ENCODE measurements at places on chromosomes 16 and 17.

- no peak for DNase-seq
Observed at GRCh38 chr17:81899514-81900166, 2.4 kb upstream of the NPB start.

- no peak for DNase-seq
Observed at GRCh38 chr17:69523244-69523861, 108.9 kb downstream of the MAP2K6 start.

DNA sequence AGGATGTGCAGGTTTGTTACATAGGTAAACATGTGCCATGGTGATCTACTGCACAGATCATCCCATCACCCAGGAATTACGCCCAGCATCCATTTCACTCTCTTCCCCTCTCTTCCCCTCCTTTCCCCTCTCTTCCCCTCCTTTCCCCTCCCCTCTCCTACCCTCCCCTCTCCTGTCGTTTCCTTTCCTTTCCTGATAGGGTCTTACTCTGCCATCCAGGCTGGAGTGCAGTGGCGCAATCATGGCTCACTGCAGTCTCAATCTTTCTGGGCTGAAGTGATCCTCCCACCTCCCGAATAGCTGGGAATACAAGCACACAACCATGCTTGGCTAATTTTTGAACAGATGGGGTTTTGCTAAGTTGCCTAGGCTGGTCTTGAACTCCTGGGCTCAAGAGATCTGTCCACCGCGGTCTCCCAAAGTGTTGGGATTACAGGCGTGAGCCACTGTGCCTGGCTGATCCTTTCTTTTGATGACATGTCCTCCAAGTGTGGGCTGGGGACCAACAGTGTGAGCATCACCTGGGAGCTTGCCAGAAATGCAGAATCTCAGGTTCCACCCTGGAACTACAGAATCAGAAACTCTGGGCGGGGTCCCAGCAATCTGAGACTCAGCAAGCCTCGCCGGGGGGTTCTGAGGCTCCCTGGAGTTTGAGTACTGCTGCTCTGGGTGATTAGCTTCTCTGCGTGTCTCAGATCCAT lies 10.8 kb downstream of the ATP2C2 start:
- no peak for DNase-seq

DNA sequence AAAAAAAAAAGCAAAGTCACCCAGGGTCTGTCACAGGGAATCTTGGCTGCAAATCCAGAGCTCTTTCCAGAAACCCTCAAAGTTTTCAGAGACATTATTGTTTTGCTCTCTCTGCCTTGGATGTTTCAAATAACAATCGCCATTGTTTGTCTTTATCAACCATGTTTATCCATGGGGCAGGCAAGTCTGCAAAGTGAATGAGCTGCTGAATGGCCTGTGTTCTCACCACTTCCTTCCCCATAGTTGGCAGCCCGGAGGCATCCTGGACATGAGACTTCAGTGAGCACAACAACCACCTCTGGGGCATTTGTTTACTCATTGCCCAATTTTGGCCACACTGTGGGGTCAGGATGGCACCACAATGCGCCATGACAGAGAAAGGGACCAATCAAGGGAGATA lies 53.1 kb upstream of the USP7 start:
- no peak for DNase-seq

DNA sequence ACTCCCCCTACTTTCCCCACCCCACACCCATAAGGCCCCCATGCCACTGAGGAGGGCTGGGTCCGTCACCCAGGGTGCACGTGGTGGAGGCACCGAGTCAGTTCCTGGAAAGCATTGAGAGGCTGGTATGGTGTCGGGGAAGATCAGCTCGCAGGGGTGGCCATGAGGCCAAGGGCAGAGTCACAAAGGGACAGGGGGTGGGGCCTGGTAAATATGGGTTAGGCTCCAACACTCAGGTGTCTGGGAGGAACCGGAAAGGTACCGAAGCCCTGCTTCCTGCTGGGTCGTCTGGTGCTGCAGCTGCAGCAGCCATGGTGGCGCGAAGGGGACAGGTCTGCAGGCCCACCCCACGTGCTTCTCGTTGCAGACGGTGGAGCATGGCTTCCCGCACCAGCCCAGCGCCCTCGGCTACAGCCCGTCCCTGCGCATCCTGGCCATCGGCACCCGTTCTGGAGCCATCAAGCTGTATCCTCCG lies 30.2 kb downstream of the LLGL2 start:
- DNase-seq, result no peak

DNA sequence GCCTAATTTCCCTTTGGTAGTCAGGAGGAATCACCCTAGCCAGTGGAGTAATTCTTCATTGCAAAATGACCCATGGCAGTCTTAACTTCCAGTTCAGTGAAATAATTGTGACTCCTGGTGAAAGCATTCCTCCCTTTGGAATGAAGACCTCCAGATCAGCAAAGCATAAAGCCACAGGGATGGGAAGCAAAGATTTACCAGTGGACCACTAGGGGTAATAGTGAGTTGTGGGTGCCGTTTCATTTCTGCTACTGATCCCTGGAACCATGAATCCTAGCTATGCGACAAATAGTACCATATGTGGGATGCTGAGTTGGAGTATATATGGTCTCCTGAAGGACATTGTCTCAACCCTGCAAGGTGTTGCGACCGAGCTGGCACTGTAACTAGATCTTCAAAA lies 13.7 kb downstream of the DYNLL2 start:
- DNase-seq, result no peak

- no peak for DNase-seq
Observed at GRCh38 chr17:7858522-7858810, 663 bp downstream of the CYB5D1 start.

GRCh38 chr16:74625500-74626350 lies 18.8 kb upstream of the GLG1 start:
- DNase-seq, result no peak

- DNase-seq, result no peak
Observed at GRCh38 chr17:50533720-50534148, 1.2 kb downstream of the EPN3 start.

GRCh38 chr17:41178843-41179616 lies 1.0 kb upstream of the KRTAP4-2 start:
- no peak for DNase-seq

GRCh38 chr17:77872714-77873499 lies 85.6 kb upstream of the TNRC6C start:
- DNase-seq, result no peak

- DNase-seq, result no peak
Observed at GRCh38 chr17:49746791-49747490, 17.0 kb downstream of the FAM117A start.

- DNase-seq, result no peak
Observed at GRCh38 chr17:66383333-66383732, 80.9 kb downstream of the PRKCA start.

DNA sequence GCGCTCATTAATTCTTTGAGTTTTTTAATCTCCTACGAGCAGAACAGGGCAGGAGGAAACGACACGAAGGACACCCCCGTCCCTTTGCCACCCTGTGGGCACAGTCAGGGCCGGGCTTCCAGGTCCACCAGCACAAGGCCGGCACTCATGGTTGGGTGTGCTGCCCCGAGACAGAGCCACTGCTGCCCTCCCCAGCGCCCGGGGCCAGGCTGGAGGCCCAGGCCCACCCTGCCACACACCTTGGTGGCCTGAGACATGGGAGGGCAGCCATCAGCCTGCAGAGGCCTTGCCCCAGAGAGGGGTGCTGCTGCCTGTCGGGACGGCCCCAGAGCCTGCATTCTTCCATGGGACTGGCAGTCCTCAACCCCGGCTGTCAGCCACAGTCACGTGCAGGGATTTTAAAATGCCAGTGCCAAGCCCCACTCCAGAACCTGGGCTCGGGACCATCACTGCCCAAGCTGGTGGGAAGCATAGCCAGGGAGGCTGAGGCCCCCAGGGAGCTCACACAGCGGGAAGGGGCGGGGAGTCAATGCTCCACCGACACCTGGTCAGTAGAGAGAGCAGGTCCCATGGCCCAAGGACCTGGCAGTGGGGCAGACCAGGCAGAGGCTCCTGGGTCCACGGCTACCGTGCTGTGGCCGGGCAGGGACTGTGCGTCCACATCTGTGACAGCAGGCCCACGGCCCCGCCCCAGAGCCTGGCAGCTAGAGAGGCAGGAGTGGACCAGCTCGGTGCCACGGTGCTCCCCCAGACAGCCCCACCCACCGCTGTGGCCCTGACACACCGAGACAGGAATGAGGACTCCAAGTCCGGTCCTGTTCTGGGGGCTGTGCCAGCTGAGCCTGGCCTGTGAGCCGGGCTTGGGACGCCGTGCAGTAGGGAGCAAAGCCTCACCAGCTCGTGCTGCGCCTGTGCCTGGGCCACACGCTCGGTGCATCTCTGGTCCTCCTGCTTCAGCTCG lies 27.5 kb downstream of the CEP131 start:
- no peak for DNase-seq

GRCh38 chr16:57502048-57502775 lies 15.9 kb upstream of the DOK4 start:
- DNase-seq, result no peak

- no peak for DNase-seq
Observed at GRCh38 chr17:82838386-82839063, 1.3 kb downstream of the ZNF750 start.

DNA sequence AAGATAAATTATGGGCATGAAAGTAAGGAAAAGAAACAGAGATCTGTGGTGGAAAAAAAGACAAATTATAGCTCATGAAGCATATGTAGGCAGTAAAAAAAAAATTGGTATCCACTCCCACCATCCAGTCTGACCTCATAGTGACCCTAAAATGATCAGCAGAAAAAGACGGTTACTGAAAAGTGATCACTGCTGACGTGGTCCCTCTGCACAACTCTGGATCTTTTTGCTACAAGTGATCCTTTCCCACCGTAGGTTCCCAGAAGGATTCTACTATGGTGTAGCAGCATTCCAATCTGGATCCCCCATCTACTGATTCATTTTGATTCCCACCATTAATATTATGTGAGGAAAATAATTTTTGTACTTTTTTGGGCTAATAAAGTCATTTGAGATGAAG lies 10.9 kb upstream of the CHST6 start:
- no peak for DNase-seq

DNA sequence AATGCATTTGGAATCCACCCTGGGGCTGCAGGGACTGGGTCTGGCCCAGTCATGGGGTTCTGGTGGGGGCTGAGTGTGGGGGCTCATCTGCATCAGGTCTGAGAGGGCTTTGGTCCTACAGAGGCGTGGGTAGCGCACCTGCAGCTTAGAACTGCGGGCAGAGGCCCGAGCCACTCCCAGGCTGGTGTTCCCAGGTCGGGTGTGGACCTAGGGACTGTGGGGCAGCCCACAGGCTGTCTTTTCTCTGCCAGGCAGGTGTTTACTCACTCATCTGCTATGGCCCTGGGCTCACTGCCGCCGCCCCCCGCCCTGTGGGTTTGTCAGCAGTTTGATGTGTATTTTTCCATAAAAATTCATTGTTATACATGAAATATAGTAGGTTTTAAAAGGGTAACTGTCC lies 27.0 kb upstream of the DOC2B start:
- DNase-seq, result no peak

- DNase-seq, result no peak
Observed at GRCh38 chr16:64829678-64830077, 292.2 kb downstream of the CDH11 start.

- DNase-seq, result no peak
Observed at GRCh38 chr16:83940119-83940518, 12.9 kb upstream of the OSGIN1 start.

DNA sequence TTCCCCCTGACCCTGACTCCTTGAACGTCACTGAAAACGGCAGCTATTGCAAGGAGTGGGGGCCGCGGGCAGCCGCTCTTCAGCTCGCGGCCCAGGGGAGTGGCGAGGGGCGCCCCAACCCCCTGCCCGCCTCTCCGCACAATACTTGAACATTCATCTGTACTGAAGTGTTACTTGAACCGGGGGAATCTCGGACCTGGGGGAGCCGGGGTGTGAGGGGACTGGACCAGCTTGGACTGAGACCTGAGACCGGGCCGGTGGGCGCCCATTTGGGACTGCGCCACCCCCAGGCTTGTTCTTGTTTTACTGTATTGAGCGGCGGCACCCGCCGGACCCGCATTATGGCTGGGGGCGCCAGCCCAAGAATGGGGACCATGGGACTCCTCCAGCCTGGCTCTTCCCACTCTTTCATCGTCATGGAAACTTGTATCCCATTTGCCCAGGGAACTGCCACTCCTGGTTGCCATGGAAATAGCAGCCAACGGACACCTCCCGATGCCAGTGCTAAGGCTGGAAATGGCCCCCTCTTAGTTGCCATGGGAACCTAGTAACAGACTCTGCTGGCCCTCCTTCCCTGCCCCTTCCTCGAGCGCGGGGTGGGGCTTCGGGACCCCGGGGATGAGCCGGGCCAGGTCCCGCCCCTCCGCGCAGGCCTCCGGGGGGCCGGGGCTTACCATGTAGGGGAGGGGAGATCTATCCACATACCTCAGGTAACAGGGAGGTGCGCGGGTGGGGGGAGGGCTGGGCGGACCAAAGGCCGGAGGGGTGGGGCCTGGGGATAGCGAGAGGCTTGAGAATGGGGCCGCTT lies 805 bp upstream of the ORAI3 start:
- DNase-seq, result peak; percentile 92

- DNase-seq, result no peak
Observed at GRCh38 chr17:68511254-68511670, 968 bp upstream of the PRKAR1A start.

DNA sequence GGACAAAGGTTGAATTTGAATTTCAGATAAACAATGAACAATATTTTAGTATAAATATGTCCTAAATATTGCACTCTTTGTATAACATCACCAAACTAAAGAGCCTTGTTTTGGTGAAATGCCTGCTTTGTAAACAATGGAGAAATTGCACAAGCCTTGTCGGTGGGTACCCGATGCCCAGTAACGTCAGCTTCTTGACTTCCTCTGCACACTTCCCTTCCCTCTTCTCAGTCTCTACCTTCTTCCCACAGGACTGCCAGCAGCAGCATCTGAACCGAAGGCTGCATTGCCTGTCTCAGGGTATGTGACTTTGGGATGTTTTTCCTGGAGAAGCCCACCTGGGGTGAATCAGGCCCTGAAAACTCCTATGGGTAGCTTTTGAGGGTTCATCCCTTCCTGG lies 113.9 kb downstream of the UTP18 start:
- DNase-seq, result no peak

DNA sequence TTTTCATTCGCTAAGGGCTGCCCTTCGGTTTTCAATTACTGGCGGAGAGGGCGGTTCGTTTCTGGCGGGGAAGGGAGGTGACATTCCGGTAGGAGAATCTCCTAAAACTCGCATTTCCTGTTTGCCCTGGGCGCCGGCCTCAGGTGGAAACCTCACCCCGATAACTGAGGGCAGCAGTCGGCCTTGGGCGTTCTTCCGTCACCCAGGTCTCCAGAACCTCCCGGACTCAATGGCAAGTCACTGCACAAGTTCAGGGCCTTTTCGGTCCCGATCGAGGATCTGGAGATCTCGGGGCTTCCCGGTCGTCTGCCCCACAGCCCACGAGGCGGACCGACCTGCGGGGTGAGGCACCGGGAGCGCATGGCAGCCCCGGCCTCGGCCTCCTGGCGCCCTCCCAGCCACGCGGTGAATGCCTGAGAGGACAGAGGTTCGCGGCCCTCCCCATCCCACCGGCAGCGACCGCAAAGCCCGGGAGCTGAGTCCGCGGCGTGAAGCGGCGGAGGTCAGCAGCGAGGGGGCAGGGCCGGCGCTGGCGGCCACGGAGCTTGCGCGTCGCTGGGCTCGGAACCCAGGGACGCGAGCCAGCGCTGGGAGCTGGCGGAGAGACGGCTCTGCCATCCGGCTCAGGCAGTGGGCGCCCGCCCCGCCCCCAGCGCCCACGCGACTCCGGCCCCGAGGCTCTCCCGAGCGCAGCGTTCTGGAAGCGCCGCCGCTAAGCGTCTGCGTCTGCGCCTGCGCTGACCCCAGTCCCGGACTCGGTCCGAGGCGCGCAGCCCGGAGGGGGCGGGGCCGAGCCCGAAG lies 58.4 kb downstream of the SRL start:
- DNase-seq, result no peak
